ENCODE measurements at places on chromosomes 16 and 17.

DNA sequence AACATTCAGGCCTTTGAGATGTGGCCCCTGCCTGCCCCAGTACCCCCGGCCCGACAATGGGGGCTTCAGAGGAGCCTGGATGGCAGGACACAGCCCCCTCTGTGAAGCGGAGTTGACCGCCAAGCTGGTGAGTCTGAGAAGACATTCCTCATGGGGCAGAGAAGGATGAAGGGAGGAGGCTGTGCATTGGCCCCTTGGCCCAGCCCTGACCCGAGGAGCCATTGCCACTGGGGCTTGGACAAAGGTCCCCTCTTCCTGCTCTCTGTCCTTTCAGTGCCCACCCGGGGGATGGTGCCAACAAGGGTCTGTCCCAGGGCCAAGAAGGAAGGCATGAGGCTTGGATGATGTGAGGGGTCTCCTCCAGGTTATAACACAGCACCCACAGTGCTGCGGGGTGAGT, 30.9 kb upstream of the PHB1 start:
- no peak for DNase-seq

DNA sequence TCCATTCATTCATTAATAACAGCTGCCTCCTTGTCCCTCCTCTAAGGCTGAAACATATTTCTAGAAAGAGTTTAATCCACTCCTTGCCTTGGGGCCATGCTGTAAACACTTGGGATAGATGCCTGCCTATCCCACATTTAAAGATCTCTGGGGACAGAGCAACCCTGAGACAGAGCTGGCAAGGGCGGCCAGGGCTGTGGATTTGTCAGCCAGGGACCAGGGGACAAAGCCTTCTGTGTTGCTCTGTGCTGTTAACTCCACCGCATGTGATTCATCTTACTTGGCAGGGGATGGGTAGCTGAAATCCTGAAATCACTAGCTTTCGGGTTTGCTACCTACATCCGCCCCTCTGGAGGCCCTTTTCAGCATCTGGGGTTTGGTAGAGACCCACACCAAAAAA, 392.9 kb downstream of the SLC39A11 start:
- DNase-seq: no peak

- no peak for DNase-seq
Observed at GRCh38 chr17:15340966-15341365, 431 bp downstream of the TEKT3 start.

GRCh38 chr17:67648032-67648905, 69.5 kb upstream of the NOL11 start:
- no peak for DNase-seq

GRCh38 chr17:72458301-72458700, 337.5 kb downstream of the SOX9 start:
- DNase-seq: no peak

- DNase-seq: no peak
Observed at GRCh38 chr17:7258731-7259554, 3.3 kb downstream of the CLDN7 start.

DNA sequence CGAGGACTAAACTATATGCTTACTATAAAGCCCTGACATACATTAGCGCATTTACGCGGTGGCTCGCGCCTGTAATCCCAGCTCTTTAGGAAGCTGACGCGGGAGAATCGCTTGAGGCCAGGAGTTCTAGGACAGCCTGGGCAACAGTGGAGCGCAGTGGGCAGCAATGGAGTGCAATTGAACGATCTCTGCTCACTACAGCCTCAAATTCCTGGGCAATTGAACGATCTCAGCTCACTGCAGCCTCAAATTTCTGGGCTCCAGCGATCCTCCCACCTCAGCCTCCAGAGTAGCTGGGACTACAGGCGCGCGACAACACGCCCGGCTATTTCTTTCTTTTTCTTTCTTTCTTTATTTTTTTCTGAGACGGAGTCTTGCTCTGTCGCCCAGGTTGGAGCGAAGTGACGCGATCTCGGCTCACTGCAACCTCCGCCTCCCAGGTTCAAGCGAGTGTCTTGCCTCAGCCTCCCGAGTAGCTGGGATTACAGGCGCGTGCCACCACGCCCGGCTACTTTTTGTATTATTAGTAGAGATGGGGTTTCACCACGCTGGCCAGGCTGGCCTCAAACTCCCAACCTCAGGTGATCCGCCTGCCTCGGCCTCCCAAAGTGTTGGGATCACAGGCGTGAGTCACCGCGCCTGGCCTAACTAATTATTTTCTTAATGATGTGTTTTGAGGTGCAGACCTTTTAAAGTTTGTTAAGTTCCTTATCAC, 506 bp upstream of the COG7 start:
- no peak for DNase-seq

- no peak for DNase-seq
Observed at GRCh38 chr16:77386831-77387814, 47.7 kb downstream of the ADAMTS18 start.

GRCh38 chr16:66493490-66494401, 56.2 kb downstream of the TK2 start:
- no peak for DNase-seq

DNA sequence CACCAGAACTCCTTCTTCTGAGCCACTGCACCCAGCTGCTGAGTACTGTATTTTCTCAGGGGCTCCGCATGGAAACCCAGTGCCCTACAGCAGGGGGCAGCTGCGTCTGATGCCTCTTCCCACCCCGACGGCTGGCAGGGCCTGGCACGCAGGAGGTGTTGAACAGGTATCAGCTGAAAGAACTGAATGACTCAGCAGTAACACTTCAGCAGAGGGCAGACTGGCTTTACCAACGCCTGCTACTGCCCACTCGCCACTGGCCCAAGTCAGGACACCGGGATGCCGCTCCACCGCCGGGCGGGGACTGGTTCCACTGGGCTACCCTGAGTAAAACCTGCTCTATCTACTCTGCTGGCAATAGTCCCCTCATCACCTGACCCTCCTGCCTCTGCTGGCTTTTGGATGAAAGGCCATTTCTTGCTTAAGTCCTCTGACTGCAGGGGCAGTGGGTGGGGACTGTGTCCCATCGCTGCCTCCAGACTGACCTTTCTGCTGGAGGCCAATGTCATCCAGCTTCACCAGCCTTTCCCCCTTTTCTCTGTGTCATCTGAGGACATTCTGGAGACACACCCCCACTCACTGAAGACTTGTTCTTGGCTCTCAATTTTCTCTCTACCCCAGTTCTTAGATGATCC, 100.4 kb upstream of the FA2H start:
- DNase-seq: no peak

DNA sequence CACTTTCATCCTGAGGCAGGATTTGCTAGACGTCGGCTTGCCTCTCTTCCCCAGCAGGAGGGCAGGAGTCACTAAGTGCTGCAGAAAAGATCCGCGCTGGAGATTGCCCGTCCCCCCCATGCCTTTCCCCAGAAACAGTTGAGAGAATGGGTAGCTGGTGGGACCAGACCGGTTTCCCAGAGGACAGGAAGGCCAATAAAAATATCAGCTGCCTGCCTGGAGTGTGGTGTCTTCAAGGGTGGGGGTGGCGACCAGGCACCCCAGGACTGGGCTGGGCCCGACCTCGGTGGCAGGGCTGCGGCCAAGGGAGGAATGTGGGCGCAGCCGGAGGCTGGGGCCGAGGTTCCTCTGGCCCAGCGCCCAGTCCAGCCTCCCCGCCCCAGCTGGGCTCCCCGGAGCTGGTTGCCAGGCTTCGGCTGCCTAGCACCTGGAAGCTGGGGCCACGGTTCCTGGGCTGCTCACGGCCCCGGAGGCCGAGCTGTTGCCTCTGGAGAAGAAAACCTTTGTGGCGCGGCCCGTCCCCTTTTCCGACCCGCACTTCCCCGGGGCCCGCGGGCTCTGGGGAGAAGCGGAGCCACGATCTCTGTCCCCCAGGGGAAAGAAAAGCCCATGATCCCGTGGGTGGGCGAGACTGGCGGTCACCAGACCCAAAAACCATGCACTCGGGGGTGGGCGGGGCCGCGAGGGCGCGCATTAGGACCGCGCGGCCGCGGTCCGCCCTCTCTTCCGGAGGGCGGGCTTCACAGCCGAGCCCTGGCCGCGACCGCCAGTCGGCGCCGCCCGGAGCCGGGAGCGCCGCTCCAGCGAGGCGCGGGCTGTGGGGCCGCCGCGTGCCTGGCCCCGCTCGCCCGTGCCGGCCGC, at the start of gene TRAF4:
TRAF4 (plus strand) TSS at position 769 of the 861 bp plus-strand sequence. CDS start 102 bp downstream, outside the sequence.
- DNase-seq: peak; percentile 74
